Amygdala (tissue), 56 donors: ENCODE measurements at places on chromosomes 5 and 9.

DNA sequence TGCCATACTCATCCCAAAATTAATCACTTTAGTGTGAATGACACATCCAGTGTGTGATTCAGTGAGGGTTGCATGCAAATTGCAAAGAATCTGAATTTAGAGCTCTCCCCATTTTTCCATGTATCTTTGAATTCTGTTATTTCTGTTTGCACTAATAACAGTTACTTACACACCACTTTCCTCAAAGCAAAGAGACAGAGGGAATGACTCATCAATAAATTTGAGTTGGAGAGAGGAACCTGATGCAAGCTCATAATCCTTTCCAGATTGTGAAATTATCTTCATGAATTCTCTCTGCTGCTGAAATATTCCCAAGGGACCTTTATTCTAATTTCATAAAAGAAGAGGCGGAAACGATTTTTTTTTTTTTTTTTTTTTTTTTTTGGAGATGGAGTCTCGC lies 204.8 kb downstream of the CDH9 start:
- DNase-seq: no peak

- no peak for DNase-seq
These were observed 9.7 kb downstream of the NOTCH1 start for GRCh38 chr9:136536051-136536720.

DNA sequence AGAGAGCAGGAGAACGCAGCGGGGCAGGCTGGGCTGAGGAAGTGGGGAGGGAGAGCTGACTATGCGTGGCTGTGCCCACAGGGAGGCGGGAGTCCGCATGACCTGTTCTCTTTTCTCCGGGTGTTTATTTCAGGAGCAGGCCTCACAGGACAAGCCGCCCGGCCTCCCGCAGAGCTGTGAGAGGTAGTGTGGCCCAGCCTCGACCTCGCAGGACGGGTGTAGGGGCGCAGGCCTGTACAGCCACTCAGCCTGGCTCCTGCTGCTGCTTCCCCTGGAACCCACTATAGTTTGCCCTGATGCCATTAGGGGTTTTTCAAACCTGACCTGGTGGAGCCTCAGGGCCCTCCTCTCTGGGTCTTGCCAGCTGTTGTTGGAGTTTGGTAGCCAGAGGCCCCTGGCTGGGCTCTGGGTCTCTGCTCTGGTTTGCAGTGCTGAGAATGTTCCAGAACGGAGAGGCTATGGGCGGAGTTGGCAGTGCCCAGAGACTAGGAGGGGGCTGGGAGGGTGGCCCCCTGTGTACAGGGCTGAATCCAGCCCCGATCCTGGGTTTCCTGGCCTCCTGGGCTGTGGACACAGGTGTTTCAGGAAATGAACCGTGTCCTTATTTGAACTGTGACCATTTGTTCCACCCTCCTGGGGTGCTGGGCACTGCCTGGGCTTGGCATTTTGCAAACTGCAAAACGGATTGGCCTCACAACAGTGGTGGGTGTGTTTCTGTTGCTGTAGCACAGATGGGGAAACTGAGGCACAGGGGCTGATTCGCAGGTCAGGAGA lies 78.8 kb downstream of the WNK2 start:
- no peak for DNase-seq

DNA sequence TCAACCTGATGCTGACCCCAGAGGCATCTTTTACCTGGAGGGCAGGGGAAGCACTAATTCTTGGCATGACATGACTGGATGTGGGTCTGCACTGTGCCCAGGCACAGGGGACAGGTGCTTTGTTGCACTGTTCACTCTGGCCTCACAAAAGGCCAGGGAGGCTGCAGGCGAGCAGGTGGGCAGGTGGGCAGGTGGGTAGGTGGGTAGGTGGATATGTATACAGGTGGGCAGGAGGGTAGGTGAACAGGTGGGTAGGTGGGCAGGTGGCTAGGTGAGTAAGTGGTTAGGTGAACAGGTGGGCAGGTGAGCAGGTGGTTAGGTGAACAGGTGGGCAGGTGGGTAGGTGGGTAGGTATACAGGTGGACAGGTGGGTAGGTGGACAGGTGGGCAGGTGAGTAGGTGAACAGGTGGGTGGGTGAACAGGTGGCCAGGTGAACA lies 1.5 kb downstream of the PAEP start:
- DNase-seq: no peak

GRCh38 chr5:115372146-115372545 lies 75.7 kb upstream of the CCDC112 start:
- DNase-seq: no peak

DNA sequence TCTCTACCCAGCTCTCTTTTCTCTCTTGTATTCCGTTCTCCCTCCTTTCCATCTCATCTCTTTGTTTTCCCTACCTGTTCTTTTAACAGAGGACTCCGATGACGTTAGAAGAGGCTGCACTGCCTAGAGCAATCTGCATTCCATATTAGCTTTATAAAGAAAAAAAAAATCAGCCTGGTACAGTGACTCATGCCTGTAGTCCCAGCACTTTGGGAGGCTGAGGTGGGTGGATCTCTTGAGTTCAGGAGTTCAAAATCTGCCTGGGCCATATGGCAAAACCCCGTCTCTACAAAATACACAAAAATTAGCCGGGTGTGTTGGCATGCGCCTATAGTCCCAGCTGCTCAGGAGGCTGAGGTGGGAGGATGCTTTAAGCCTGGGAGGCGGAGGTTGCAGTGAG lies 49.0 kb downstream of the DAPK1 start:
- DNase-seq: no peak

DNA sequence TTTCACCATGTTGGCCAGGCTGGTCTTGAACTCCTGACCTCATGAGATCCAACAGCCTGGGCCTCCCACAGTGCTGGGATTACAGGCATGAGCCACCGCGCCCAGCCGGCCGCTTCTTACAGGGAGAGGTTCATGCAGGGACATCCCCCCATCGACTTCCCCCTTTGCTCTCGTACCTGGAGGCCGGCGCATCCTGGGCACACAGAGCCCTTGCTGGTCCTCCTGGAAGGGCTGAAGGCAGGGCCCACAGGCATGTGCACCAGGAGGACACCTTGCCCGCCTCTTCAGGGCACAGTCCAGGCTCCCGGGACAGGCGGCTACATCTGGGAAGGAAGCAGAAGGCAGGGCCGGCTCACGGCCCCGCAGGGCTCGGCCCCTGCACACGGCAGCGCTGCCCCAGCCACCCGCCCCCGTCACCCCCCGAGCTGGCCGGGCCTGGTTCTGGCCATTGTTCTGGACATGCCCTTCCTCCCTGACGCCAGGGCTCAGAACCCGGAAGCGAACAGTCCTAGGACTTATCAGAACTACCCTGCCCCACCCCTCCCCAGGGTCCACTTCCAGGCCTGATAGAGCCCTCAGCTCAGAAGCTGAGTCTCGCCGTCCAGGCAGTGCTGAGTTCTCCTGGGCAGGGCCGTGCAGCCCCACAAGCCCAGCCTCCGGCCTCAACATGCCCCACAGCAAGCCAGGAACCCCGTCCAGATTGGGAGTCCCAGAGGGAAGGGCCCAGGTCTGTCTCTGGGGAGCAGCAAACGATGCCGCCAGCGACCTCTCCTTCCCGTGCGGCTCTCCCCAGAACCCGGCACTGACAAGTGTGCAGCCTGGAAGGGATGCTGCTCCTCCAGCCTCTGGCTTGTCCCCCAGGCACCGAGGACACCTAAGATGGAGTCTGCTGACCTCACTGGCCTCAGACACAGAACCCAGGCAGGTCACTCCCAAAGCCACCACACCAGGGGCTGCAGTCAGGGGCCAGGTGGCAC lies 2.9 kb downstream of the NPDC1 start:
- no peak for DNase-seq

- no peak for DNase-seq
These were observed 102.2 kb upstream of the EQTN start for GRCh38 chr9:27398982-27399653.

GRCh38 chr9:90515510-90515909 lies 127.1 kb downstream of the DIRAS2 start:
- DNase-seq: no peak

DNA sequence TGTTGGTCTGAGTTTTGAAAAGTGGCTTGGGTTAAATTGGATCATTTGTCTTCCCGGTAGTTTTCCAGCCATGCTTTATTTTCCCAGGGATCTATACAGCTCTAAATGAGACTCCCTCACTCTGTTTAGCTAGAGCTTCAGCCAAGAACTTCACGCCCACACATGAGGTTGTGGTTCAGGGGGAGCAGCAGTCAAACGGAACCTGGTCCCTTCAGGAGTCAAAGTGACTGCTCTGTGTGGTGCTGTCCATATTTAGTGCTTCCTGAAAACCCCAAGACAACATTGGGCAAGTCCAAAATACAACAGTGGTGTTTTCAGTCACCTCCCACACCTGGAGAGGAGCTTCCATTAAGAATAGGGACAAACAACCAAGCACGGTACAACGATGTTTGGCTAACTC lies 90.5 kb downstream of the ANKH start:
- DNase-seq: no peak

DNA sequence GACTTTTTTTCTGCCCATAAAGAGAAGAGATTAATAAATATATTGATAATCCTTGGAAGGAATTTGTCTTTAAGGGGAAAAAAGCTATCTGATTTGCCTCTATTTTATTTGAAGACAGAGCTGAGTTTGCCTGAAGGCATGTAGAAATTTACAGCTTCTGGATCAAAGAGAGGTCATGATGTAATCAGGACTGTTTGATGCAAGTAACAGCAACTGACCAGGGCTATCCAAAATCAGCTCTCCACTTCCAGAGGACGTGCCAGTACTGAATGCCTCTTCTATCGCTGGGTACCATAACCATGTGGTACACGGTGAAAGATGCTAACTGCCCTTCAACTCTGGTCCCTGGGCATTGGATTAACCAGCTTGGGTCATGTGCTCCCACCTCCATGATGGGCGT lies 90.6 kb downstream of the ZFAND5 start:
- DNase-seq: no peak

GRCh38 chr9:70407081-70407503 lies 7.4 kb downstream of the KLF9 start:
- no peak for DNase-seq

- DNase-seq: peak; percentile 66
These were observed 57.9 kb downstream of the DIAPH1 start for GRCh38 chr5:141560725-141561483.

GRCh38 chr5:106601620-106602019 lies 1069.1 kb downstream of the EFNA5 start:
- no peak for DNase-seq

DNA sequence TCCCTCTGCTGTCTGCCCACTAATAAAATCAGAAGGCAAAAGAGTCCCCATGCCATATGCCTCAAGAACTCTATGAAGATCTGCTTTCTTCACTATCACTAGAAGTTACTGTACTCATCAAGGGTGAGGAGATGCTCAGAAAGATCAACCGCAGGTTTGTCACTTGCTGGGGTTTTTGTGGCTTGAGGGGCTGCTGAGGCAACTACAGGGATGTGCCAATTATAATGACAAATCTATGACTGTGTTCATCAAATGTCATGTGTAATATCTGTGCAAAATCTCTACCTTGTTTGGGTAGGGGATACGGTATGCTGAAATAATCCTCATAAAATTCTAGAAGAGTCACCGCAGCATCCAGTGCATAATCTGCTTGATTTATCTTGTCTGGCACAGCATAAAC lies 13.0 kb downstream of the ERAP1 start:
- no peak for DNase-seq

GRCh38 chr9:22079873-22080341 lies 70.8 kb upstream of the CDKN2B start:
- peak; percentile 16 for DNase-seq

DNA sequence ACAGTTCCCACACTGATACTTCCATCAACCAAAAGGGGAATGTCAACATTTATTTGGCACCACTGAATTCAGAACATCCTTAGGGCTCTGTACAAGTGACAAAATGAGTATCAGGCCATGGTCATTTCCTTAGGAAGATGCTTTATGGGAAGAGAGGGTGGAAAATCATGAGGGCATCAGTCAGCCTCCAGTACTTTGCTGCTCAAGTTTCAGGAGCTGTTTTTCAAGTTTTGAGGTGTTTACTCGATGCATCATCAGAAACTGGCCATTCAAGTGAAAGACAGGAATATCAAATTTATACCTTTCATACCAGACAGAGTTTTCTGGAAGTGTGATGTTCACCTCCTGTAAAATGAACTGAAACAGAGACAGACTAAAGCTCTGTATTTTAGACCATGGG lies 21.2 kb upstream of the MARCHF3 start:
- DNase-seq: no peak

DNA sequence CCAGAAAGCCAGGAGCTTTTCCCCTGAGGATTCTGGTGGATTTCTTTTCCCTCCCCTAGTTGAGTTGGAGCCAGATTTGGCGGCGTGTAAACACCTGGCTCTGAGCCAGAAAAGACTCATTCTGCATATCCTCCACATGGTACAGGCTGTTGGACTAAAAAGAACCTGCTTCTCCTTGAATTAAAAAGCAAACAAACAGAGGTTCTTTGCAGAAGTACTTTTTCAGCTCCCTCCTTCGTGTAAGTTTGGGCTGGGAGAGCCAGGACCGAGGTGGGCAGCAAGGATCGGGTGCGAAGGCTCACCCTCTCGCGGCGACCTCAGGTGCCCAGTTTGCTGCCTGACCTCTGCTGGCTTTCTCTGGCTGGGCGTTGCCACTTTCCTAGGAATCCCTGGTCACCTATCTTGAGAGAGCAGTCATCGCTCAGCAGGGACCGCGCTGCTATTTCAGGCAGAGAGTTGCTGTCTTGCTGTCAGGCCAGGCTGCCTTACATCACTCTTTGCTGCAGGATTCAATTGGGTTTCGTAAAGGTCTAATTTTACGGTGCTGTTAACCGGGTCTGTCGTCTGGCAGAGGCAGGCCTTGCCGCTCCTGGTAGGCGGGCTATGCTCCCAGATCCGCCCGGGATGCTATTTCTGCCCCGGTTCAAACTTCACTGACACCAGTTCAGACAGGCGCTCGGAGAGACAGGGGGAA lies 3.2 kb downstream of the PAPPA start:
- DNase-seq: no peak

DNA sequence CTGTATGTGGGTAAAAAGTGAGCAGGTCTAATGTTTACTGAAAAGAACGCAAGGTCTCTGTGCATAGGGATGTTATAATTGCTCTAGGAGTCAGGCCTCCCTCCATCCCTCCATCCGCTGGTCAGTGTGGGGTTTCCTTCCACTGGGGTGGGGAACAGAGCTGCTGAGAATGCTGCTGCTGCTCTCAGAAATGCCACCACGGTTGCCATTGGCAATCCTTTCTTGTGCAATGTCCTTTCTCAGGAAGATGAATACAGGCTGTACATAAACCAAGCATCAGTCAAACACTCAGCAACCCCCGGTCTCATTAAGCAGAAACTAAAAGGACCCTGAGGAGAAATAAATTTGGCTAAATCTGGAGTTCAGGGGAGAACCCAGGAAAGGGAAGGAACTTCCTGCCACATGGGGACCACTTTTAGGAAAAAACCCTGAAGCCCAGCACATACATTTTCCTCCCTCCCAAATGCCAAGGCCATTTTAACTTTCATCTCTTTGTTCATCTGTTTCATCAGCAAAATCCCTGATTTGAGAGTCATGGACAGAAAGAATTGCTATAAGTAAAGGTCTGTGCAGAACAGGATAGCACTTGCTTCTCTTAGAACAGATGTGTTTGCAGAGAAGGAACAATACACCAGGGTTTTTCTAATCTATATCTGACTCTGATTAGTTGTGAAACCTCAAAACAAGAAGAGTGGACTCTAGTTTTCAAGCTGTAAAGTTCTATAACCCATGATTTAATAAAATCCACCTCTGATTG lies 70.4 kb upstream of the SLC1A3 start:
- DNase-seq: no peak

- no peak for DNase-seq
These were observed 14.3 kb downstream of the LHX3 start for GRCh38 chr9:136190656-136191055.
